ENCODE measurements at places on chromosomes 3 and 15.

- no peak for DNase-seq
Observed at GRCh38 chr15:94414916-94415315, 183.6 kb downstream of the MCTP2 start.

- no peak for DNase-seq
Observed at GRCh38 chr15:32956711-32957110, 237.8 kb downstream of the FMN1 start.

DNA sequence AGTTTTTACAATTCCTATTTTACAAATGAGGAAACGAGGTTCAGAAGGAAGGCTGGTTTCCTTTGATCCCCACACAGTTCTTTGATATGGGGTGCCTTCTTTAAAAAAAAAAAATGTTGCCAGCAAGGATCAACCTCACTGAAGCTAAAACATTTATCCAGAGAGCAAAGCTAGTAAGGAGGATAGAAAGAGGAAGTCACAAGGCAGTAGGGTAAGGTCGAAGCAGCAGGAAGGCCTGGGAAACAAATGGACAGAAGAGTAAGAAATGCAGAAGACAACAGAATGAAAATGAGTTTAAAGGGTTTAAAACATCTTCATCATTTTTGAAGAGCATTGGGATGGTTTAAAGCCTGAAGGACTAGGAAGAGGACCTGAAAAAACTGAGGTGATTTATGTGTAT is 30.6 kb upstream of the CP start:
- DNase-seq: no peak

- no peak for DNase-seq
Observed at GRCh38 chr15:40084650-40085049, 24.0 kb downstream of the BMF start.

GRCh38 chr3:188901126-188901525 is 270.6 kb upstream of the TPRG1 start:
- DNase-seq: no peak

DNA sequence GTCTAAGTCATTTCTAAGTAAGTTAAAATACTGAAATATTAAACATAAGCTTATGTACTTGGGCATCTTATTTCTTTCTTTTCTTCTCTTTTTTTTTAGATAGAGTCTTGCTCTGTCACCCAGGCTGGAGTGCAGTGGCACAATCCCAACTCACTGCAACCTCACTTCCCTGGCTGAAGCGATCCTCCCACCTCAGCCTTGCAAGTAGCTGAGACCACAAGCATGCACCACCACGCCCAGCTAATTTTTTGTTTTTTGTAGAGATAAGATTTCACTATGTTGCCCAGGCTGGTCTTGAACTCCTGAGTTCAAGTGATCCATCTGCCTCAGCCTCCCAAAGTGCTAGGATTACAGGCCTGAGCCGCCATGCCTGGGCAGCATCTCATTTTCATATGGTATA is 16.0 kb upstream of the ZNF710 start:
- DNase-seq: no peak

GRCh38 chr3:25663347-25663868 is 1.3 kb downstream of the TOP2B start:
- DNase-seq: no peak

- no peak for DNase-seq
Observed at GRCh38 chr3:19425825-19426224, 277.5 kb downstream of the KCNH8 start.

GRCh38 chr3:172604895-172605646 is 81.8 kb upstream of the TNFSF10 start:
- no peak for DNase-seq

DNA sequence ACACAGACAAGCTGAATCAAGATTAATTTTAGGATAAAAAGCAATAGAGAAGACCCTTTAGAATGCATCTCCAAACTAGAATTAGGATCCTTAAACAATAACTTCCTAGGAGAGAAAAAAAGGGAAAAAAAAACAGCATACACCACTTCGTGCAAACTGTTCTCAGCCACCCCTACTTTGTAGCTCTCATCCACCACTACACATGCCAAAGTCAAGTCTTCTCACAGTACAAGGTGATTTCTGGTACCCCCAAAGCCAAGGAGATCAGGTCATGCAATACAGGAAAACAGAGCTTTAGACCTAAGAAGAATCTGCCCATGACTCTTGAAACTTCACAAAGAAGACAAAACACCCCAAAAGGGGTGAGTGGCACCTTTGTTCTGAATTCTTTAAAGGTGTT is 166.9 kb downstream of the SUCNR1 start:
- no peak for DNase-seq

DNA sequence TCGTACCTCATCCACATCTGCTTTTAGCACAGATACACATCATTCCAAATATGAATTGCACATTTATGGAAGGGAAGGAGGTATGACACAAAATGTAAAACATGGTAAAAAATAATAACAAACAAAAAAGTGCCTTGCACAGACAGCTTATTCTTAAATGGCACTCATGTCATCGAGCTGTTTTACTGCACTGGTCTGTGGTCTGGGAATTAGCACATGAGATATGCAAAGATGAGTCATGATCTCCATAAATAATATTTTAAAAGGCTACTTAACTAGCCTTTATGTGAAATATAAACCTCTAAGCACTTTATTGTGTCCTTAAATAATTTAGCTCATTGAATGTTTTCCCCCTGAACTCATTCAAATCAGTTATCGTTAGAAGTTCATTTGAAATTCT is 142.2 kb upstream of the ZNF385D start:
- DNase-seq: no peak

- no peak for DNase-seq
Observed at GRCh38 chr15:98951493-98952320, 55.9 kb downstream of the PGPEP1L start.

GRCh38 chr15:82810890-82811426 is 1.5 kb downstream of the WHAMM start:
- DNase-seq: no peak

- no peak for DNase-seq
Observed at GRCh38 chr3:36484386-36484785, 104.1 kb downstream of the STAC start.

GRCh38 chr3:143314251-143315093 is 194.9 kb downstream of the CHST2 start:
- no peak for DNase-seq

GRCh38 chr3:89246326-89246725 is 138.9 kb downstream of the EPHA3 start:
- DNase-seq: no peak

- no peak for DNase-seq
Observed at GRCh38 chr3:12588039-12589009, 31.4 kb downstream of the MKRN2 start.

DNA sequence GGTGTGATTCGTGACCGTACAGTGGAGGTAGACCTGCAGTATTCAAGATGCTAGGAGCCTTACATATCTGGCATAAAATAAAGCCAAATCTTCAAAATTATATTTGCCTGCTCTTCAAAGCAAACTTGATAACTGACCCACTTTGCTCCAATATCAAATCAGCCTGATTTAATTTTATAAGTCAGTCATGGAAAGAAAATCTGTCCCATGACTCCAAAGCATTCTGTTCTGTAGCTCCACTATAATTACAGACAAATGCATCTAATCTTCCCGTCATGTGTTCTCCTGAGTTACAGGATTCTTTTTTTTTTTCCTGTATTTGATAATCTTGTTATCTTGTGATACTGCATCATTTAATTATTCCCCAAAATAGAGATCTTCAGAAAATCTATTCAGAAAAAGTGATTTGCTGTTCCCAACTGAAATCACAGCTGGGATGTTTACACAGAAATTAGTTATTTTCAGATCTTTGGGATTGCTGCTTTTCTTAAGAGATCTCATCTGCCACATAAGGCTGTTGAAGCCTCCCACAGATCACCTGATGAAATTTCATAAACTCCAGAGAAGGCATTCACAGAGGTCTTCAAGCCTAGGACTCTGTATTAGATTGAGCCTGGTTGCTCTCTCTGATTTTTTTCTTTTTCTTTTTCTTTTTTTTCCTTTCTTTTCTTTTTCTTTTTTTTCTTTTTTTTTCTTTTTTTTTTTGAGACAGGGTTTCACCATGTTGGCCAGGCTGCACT is 27.2 kb downstream of the TIMP4 start:
- no peak for DNase-seq

GRCh38 chr3:150825916-150826377 is 63.0 kb upstream of the SIAH2 start:
- no peak for DNase-seq

DNA sequence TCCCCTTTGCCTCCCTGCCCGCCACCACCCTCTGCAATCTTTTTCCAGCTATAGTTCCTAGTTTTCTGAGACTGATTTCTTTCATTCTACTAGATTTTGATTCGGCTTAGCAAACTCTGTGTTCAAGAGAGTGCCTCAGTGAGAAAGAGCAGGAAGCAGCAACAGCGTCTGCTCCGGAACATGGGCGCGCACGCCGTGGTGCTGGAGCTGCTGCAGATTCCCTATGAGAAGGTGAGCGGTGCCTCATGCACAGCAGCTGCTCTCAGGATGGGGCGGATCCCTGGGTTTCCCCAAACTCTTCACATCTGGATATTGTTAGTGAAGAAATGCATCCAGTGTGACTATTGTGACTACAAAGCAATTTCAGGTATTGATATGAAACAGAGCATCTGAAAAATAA is 191.8 kb downstream of the ITPR1 start:
- DNase-seq: no peak

DNA sequence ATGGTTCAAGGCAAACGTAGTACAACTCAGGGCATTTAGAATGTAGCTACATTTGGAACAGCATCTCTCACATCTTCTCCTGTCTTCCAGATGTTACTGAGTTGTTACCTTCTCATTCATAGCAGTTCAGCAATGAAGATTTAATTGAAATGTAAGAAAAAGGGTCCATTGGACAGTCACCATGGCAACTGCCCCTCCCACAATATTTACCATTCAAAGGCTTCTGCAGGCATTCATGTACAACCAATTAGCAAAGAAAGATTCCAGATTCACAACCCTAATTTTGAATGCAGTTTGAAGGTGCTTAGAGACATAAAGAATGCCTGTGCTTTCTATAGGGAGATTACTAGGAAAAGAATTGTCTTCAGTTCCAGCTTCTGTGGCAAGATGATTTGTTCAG is 22.2 kb downstream of the SCN11A start:
- no peak for DNase-seq

GRCh38 chr15:83018436-83018835 is 7.0 kb upstream of the C15orf40 start:
- no peak for DNase-seq

DNA sequence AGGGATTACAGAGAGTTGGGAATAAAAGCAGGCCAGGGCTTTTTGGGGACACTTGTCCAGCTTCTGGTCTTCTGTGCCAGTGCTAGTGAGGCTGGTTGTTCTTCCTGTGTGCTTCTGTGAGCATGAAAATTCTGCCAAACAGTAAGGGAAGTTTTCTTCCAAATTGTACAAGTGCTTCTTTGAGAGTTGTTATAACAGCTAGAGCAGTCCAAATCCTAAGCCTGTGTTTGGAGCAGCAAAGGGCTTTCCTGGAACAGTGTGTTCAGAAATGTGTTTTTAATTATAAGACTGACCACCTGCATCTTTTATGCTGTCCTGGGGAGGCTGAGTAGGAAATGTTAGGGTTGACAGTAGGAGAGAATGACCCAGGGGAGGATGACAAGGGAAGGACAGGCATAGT is 223.0 kb upstream of the P2RY1 start:
- no peak for DNase-seq

- DNase-seq: no peak
Observed at GRCh38 chr3:187207062-187207461, 9.8 kb downstream of the RTP1 start.

GRCh38 chr3:45599424-45599886 is 4.9 kb downstream of the LIMD1 start:
- no peak for DNase-seq

DNA sequence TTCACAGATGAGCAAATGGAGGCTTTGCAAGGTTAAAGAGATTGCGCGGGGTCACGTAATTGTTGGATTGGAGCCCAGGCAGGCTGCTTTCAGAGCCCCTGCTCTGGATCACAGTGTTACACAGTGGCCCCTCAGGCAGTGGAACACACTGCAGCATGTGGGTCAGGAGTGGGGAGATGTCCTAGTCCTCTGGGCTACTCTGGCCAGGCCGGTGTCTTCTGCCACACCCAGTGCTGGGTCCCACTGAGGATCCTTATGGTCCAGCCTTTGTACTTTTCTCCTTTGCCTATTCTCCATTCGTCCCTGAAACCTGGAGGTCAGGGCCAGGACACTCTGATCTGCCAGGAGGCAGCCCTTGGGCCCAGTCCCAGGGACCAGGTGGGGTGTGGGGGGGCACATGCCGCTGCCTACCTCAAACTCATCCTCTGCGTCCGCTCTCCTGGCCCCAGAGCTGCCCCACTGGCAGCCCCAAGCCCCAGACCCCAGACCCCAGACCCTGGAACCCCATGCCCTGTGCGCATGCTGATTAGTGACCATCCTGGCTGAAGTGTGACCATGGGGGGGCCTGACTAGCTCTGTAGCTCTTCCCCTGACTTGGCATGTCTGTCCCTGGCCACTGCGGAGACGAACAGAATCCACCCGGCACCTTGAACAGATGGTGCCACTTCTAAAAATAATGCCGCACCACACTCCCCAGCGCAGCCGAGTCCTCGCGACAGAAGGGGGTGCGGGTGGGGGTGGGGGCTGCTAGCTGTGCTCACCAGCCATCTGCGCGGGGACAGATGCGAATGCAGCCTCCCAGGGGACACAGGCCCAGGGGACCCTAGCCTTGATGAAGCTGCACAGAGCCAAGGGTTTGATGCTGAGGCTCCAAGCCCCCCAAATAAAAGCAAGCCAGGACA is 41.6 kb downstream of the ATP2B2 start:
- DNase-seq: no peak

GRCh38 chr3:15861163-15861562 is 63.4 kb upstream of the ANKRD28 start:
- DNase-seq: no peak

DNA sequence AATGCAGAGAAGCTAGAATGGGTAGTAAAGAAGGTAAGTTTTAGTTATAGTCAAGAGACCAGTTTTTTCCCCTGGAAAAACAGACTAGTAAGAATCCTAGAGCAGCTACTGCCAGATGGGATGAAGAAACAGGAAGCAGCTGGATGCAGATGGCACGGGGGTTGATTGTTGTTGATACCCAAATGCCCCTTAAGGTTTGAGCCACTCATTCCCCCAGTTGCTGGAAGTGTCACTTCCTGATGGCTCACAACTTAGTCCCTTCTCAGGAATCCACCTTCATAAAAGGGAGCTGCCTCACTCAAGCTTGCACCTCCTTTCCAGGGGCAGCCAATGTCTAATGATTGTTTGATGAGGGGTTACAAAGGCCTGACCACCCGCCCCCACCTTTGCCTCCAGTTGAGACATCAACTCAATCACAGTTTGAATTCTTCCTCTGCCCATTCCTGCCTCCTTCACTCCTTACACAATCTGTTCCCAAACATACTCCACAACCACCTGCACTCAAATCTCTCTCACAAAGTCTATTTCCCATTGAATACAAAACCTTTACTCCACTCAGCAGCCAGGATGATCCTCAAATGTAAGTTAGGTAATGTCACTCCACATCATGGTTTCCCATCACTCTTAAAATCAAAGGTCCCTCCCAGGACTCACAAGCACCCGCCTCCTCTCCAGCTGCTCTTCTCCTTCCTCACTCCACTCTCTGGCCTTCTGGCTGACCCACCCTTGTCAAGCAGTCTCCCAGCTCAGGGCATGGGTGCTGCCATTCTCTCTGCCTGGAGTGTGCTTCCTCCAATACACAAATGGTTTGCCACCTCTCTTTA is 450.1 kb upstream of the THBS1 start:
- no peak for DNase-seq

GRCh38 chr3:146313031-146313745 is 62.3 kb upstream of the PLSCR4 start:
- DNase-seq: no peak

GRCh38 chr3:9897408-9898372 is 5.0 kb upstream of the IL17RE start:
- DNase-seq: no peak

All from Panc1 (cell line).